Glutamatergic neuron (in vitro differentiated cells): ENCODE measurements at places on chromosomes 4 and X. TPM values are rescaled to one million over a fixed set of nuclear protein-coding genes. Genes with fewer than 3 reads are reported as not detected.

Gene OPN1LW
- total RNA-seq: 2.6 TPM

DNA sequence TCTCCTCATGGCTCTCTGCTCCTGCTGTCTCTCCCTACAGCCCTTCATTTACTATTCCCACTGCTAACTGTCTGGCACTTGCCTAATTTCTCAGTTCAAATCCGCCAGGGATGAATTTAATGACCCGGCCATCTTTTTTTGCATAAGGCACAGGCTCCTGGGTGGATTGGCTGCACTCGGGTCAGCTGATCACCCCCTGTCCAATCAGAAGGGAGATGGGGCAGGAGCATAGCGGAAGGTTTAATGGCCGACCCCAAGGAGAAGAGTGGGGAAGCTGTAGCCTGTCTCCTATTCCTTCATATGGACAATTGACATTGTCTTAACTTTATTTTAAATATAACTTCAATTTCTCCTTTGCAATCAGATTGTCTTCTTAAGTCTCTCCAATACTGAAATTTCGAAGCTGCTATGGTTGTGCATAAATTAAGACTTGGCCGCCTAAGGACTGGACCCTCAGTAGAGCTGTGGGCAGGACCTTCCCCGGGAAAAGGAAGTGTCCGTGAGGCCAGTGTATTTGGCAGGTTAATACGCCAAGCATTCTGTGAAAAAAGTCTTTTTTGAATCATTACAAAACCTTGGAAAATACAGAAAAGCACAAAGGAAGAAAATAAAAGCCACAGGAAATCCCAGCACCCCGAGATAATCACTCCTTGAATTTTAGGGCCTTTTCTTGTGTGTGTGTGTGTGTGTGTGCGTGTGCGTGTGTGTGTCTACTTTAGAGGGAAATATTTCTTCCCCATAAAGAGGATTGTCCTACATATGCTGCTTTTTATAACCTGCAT lies 55.5 kb downstream of the SMIM20 start:
- DNase-seq: no peak

Gene MCF2
- total RNA-seq: 1.2 TPM

DNA sequence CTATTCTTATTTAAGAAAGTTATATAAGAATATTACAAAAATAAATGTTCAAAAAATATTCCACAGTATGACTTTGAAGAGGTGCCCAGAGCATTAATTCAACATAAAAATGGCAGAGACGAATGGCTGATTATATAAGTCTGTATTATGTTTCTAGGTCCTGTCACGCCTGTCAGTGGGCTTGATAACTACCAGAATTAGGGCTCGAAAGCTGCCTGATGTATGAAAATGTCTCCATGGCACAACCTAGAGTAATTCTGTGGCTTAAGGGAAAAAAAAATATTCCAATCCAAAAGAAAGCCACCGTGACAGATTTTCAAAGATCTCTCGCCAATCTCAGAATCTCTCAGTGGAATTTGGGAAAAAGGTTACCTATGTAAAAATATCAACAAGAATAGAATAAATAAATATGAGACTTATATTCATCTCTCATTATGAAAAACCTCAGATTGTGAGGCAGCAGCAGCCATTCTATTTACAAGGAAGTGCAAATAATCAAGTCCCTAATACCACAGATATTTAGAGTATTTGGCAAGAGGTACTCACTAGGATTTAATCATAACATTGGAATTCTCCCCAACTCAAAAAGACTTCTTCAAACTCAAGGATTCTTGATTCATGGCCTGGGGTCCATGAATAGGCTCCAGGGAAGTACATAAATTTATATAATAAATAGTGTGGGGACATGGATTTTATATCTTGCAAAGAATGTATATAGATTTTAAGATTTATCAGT lies 489.1 kb upstream of the INTU start:
- DNase-seq: no peak

DNA sequence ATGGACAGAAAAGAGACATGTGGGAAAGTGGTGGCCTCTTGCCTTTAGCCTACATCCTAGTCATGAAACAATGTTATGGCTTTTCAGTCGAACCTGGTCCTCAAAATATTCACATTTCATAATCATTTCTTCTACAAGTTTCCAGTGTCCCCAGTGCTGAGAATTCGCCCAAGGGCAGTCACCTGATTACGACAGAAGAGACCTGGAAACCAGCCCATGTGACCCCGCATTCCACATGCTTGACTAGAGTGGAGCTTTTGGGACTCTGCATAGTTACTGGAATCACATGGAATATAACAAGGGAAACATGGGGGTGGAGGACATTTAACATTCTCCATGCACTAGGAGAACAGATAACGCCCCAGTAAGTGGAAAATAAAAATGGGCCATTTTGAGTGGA lies 100.1 kb downstream of the PPARGC1A start:
- no peak for DNase-seq

GRCh38 chr4:81512757-81513501 lies 41.2 kb upstream of the RASGEF1B start:
- no peak for DNase-seq

DNA sequence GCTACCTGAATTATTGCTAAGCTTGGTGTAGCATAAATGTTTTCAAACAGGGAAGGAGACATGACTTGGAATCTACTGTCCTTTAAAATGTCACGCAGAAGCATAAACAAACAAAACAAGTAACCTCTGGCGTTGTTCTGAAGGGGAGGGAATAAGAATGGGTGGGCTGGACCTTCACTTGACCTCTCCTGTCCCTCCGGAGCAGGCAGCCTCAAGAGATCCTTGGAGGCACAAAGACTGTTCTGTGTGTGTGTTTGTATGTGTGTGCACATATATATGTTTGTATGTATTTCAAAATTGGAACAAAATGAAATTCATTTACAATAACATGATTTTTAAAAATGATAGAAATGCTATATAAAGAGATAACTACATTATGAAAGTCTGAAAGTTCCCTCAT lies 91.3 kb upstream of the DCLK2 start:
- DNase-seq: no peak

- no peak for DNase-seq
Measured at GRCh38 chr4:70360460-70360859, at the start of gene SMR3A. Gene SMR3A (plus strand): TSS chr4:70360760. CDS start chr4:70362116, 1,356 bp downstream.

Gene CYTL1
- total RNA-seq: not detected

DNA sequence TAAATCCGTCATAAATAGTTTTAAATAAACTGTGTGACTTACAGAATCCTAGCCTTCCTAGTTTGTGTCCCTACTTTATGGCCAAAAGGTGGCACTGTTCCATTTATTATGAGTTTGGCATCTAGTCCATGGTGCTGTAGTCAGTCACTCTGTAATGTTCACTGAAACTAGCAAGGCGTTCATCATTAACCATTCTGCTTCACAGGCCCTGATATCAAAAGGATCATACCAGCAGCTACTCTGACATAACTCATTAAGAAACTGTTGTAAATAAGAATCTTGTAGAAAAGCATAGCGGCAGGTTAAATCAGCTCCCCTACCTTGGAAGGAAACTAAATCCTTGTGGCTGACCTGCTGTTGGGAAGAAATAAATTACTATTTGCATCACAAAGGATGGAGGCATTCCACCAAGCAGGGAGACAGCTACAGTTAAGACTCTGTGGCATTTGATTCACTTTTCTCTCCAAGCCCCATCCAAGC lies 919.6 kb upstream of the DIAPH2 start:
- DNase-seq: no peak

Gene KDR
- total RNA-seq: 2.0 TPM

GRCh38 chrX:152813206-152813605 lies 17.4 kb downstream of the CETN2 start:
- no peak for DNase-seq

Gene DGKK
- not detected for total RNA-seq

GRCh38 chr4:76205476-76205875 lies 8.1 kb downstream of the SCARB2 start:
- DNase-seq: no peak

DNA sequence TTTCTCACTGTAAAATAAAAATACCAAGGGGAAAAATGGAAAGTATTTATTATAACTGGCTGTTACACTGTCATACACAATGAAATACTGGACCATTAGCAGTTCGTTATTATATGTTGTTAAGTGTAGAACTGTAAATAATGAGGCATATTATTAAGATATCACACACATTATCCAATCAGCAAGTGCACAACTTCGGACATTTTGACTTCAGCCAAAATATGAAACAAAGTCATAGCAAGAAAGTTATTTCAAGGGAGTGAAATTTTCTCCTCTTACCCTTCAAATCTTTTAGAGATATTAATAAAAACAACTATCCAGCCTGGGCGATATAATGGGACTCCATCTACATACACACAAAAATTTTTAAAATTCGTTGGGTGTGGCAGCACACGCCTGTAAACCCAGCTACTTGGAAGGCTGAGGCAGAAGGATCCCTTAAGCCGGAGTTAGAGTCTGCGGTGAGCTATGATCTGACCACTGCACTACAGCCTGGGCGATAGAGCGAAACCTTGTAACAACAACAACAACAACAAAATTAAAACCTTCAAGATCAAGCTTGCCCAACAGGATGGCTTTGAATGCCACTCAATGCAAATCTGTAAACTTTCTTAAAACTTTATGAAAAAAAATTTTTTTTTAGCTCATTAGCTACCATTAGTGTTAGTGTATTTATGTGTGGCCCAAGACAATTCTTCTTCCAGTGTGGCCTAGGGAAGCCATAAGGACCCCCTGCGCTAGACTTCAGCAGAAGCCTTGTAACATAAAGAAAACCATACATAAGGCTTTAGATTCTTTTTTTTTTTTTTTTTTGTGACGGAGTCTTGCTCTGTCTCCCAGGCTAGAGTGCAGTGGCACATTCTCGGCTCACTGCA lies 1.3 kb upstream of the CISD2 start:
- no peak for DNase-seq

- peak; percentile 57 for DNase-seq
Measured at GRCh38 chr4:151325111-151325948, at the start of gene SH3D19. Gene SH3D19 (minus strand): TSS chr4:151325605. CDS start chr4:151325352, 253 bp downstream.

GRCh38 chr4:106019771-106020170 lies 124.5 kb downstream of the NPNT start:
- no peak for DNase-seq

- no peak for DNase-seq
Measured at GRCh38 chrX:36844857-36845256, 163.3 kb upstream of the FAM47C start.

Gene NOX1
- not detected for total RNA-seq

Gene SETD7
- 22.6 TPM for total RNA-seq

GRCh38 chr4:161828061-161828460 lies 335.7 kb downstream of the FSTL5 start:
- DNase-seq: no peak

Gene PCDH11X
- 2.2 TPM for total RNA-seq
